ENCODE measurements at places on chromosomes 11 and 22.
A peak's percentile ranks its signal among the peaks of the same experiment; 100 is the strongest.

DNA sequence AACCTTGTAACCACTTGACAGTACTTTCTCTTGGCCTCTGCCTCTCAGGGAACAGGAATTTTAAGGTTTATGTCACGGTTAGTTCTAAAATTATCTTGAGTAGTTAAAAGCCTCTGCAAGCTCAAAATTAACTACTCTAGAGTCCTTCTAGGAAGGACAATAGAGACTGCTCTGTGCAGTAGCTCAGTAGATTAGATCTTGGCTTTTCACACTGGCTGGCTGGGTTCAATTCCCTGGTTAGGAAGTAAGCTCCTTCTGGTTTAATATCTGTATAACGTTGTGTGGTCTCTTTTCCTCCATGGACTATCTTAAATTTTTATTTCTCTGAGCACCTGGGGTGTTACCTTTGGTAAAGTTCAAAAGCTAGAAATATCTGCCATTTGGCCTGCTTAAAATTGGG lies 109.2 kb downstream of the AASDHPPT start:
- DNase-seq = no peak

- no peak for DNase-seq
Observed at GRCh38 chr22:50455201-50455600, 19.6 kb downstream of the SBF1 start.

DNA sequence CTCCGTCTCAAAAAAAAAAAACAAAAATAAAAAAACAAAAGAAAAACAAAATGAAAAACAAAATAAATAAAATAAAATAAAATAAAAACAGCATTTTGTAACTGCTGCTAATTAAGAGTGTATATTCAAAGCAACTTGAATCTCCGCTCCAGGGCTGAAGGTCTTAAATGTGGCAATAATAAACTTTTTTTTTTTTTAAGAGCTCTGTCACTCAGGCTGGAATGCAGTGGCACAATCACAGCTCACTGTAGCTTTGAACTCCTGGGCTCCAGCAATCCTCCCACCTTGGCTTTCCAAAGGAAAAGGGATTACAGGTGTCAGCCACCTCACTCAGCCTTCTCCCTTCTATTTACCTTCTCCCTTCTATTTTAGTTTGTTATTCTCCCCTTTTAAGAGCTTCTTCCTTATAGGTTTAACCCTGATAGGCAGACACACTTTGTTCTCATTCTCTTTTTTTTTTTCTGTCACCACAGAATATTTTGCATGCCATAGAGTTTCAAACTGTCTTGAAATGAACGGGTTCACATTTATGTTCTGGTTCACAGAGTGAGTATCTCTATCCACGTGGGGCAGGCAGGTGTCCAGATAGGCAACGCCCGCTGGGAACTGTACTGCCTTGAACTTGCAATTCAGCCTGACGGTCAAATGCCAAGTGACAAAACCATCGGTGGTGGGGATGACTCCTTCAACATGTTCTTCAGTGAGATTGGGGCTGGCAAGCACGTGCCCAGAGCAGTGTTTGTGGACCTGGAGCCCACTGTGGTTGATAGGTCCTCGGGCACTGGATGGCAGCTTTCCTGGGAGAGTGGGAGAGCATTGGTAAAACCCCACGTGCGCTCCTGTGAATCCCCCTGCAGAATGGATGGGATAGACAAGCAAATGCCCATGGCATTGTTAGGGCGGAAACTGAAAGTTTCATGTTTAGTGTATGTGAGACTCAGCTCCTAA lies 19.4 kb downstream of the LRRC74B start:
- DNase-seq = no peak

DNA sequence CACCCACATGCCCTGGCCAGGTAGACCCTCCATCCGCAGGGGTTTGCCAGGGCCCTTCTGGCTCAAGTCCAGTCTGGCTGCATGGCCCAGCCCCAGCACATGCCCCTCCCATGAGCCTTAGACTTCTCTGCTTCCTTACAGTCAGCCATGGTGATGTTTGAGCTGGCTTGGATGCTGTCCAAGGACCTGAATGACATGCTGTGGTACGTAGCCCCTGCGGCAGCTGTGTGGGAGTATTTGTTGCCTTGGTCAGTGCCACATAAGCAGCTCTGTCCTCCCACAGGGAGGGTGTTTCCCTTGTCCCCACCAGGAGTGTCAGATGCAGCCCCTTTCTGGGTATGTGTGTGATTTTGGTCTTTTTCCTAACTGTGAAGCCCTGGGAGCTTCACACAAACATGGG lies 17.5 kb downstream of the CDC45 start:
- DNase-seq = no peak

GRCh38 chr22:36156515-36157419 lies 3.8 kb downstream of the APOL3 start:
- DNase-seq = peak; percentile 75

- no peak for DNase-seq
Observed at GRCh38 chr22:25972397-25972796, 196.9 kb upstream of the SEZ6L start.

GRCh38 chr11:123505546-123506299 lies 75.7 kb downstream of the GRAMD1B start:
- DNase-seq = no peak

- no peak for DNase-seq
Observed at GRCh38 chr11:1195682-1196515, 27.0 kb upstream of the MUC5B start.

- no peak for DNase-seq
Observed at GRCh38 chr22:30667107-30667493, 575 bp downstream of the DUSP18 start.

DNA sequence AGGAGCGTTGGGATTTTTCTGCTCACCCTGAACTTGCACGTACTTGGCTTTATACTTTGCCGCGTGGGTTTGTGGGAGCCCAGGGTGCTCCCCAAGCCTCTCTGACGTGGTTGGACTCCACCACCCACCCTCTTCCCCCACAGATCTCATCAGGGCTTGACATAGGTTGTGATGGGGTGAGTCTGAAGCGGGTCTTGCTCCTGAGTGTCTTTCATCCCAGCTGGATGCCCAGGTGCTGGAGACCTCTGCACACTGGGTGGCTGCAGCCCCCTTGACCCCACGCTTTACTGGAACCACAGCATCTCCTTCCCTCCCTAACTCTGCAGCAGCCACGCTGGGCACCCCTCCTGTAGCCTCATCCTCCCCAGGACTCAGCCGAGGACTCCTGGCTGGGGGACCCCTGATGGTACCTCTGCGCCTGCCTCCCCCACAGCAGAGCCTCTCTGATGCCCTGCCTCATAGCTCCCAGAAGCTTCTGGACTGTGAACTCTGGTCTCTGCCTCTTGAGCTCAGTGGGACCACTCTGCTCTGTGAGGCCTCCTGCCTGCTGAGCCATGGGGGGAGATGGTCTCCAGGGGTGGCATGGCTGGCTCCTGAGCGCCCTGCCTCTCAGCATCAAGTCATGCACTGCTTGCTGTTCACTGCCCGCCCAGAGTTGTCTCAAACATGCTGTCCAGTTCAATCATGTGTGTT lies 45.2 kb downstream of the MYEOV start:
- no peak for DNase-seq

DNA sequence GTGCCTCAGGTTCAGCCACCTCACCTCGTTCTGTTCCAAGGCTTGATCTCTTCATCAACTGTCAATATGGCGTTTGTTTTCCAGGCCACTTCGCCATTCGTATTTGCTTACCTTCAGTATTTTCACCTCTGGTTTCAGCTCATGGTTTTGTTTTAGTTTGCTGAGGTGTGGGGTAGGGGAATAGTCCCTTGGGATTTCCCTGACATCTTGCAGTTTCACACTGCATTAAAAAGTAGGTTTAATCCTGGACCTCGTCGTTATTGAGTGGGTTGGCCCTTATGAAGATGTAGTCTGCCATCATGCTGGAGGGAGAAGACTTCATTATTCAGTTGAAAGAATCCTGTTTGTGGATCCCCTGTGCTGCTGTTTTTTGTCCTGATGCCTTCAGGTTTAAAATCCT lies 46.0 kb downstream of the C11orf91 start:
- no peak for DNase-seq
